ENCODE measurements at places on chromosomes 5 and 9.

GRCh38 chr9:23306731-23307130 lies 519.3 kb downstream of the ELAVL2 start:
- no peak for DNase-seq

DNA sequence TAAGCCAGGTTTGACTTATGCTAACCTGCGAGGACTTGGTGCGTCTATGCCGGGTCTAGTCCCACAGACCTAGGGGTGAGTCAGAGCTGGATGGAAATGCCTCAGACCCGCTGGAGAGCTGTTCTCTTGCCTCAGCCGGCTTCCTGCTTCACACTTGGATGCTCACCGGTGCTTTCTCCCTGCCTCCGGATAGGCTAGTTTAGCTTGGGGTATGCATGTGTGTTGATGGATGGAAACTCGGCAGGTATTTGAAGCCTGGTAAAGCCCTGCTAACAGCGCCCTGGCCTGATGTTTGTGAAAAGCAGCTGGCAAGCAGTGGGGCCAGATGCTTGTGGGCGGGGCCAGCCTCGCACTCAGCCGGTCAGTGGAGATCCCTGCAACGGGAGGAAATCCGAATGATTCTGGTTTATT lies 29.3 kb downstream of the PRRC2B start:
- no peak for DNase-seq

GRCh38 chr5:58760222-58760621 lies 177.3 kb downstream of the RAB3C start:
- no peak for DNase-seq

GRCh38 chr9:133717113-133718031 lies 20.8 kb downstream of the SARDH start:
- DNase-seq, result no peak

- DNase-seq, result no peak
These were observed 404.9 kb upstream of the ZNF608 start for GRCh38 chr5:125151150-125151900.

GRCh38 chr5:171868236-171868635 lies 82.6 kb downstream of the SMIM23 start:
- DNase-seq, result no peak

- no peak for DNase-seq
These were observed 18.5 kb downstream of the TMEM245 start for GRCh38 chr9:109101202-109101595.

DNA sequence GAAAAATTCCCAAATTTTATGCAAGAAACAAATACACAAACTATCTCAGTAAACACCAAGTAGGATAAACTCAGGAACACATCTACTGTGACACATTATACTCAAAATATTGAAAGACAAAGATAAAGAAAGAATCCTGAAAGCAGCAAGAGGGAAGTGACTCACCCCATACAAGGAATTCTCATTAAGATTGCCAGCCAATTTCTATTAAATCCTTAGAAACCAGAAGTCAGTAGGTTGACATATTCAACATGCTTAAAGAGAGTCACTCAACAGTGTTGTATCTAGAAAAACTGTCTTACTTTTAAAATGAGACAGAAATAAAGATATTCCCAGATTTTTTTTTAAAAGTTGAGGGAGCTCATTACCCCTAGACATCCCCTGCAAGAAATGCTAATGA lies 15.5 kb downstream of the SPATA31E1 start:
- DNase-seq, result no peak

DNA sequence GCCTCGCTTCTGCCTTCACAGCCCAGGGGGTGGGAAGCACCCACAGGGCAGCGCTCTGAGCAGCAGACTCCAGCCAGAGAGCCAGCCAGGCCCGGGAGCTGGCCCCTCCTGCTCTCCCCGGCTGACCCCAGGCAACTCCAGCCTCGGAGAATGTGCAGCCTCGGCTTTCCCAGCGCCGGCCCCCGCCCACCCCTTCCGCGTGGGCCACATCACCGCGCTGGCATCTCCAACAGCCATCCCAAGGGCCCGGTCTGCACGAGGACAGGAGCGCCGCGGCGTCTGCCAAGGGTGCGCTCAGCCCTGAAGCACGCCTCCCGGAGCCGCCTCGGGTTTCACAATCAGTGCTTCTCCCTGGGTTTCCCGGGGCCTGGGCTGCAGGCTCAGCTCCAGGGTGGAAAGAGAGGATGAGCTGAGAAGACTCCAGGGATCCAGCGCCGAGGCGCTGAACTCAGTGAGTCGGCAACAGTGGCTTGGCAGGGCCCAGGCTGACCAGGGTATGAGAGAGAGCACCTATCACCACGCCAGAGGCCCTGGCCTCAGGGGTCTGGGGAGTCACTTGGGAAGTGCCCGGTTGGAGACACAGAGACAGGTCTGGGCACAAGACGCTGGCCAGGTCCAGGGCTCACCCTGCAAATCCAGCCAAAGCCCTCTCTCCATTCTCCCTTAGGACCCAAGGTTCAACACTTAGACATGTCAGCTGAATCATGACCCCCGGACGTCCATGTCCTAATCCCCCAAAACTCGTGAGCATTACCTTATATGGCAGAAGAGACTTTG lies 79.6 kb downstream of the ADAMTS2 start:
- peak; percentile 64 for DNase-seq

DNA sequence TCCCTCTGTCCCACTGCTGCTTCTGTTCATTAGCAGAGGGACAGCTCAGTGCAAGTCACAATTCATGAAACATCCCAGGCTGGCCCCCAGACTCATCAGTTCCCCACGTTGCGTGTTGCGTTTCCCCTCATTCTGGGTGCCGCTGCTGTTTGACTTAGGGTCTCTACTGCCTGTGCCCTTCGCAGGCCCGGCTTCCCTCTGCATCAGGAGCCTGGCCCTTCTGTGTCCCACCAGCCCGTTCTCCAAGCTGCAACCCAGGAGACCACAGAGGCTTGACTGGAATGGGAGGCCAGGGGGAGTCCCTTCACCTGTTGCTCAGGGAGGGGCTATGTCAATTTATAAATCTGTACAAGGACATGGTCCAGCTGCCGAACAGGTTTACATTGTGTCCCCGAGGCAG lies 53.9 kb upstream of the SUSD3 start:
- DNase-seq, result no peak

DNA sequence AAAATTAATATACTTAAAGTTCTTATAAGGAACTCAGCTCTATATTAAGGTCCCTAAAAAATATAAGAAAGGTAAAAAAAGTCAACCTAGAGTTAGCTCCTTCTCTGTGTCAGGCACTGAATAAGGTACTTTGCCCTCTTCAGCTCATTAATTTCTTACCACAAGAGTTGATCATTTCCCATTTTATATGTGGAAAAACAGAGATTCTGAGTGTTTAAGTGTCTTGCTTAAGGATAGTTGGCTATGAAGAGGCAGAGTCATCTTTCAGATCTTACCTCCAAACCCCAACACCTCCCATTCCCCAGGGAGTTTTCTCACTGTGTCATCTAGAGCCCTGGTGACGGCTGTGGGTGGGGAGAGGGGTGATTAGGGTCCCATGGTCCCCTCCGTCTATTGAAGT lies 40.6 kb downstream of the INSYN2B start:
- no peak for DNase-seq

- DNase-seq, result no peak
These were observed 583.0 kb upstream of the WWC1 start for GRCh38 chr5:167708449-167708848.

DNA sequence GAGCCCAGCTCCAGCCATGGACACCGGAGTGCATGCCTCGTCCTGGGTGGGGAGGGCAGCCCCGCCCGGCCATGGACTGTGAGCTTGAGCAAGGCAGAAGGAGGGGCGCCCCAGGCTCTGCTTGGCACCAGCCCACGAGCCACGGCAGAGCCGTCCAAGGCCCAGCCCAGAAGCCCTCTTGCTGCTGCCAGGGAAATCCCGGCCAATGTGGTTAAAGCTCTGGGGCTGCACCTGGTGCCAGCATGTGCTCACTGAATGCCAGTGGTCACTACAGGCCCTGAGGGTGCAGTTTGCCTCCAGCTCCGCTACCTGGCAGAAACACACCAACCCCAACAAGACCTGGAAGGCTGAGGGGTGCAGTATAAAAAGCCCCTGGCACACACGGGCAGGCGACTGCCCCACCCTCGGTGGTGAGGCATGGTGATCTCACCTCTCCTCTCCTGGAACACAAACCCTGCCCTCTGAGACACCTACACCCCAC lies 11.8 kb downstream of the BRD3 start:
- DNase-seq, result no peak

- DNase-seq, result no peak
These were observed 499.7 kb downstream of the SLCO4C1 start for GRCh38 chr5:101796427-101796826.

GRCh38 chr5:123598028-123598689 lies 86.2 kb downstream of the CSNK1G3 start:
- no peak for DNase-seq

- DNase-seq, result no peak
These were observed 44.6 kb downstream of the DMRT2 start for GRCh38 chr9:1094749-1095148.

GRCh38 chr9:92236465-92236864 lies 57.0 kb downstream of the IARS1 start:
- DNase-seq, result no peak

DNA sequence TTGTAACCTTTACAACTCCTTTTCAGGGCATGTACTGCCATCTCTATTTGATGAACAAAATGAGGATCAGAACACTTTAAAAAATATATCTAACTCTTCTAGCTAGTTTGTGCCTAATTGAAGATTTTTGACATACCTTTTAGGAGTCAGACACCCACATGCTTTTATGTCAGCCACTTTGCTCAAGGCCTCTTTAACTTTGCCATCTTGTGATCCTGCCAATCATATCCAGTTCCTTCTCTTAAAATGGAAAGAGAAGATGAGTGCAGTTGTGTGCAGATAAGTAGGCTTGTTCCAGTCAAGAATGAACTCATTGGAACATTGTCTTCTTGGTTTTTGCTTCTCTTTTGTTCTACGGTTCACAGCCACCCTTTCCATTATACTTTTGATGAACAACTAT lies 425.6 kb upstream of the TNC start:
- DNase-seq, result no peak

DNA sequence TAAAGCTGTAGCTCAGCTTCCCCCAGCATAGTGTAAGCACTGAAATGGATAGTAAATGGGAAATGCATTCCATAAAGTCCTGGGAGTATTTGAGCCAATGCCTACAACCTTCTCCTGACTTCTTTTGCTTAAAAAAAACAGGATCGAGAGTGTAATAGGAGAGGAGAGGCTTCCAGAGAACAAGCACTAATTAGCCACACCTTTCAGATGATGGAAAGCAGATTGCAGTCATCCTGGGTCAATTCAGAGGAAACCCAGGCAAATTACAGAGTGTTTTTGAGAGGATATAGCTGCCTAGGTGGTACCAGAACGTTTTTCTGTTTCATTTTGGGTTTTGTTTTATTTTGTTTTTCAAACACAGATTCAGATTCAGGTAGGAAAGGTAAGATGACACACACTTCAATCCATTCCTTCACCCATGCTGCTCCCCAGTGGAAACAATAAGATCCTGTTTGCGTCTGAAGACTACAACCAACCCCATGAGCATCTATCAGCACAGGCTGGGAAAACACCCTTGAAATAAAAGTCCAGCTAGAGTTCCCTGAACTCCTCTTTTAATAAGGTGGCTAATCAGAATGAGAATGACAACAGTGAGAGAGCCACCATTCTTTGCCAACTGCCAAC lies 95.6 kb downstream of the RFK start:
- no peak for DNase-seq

GRCh38 chr5:41736641-41737040 lies 133.6 kb downstream of the OXCT1 start:
- DNase-seq, result no peak

GRCh38 chr5:134403951-134404350 lies 7.7 kb downstream of the CDKN2AIPNL start:
- no peak for DNase-seq

DNA sequence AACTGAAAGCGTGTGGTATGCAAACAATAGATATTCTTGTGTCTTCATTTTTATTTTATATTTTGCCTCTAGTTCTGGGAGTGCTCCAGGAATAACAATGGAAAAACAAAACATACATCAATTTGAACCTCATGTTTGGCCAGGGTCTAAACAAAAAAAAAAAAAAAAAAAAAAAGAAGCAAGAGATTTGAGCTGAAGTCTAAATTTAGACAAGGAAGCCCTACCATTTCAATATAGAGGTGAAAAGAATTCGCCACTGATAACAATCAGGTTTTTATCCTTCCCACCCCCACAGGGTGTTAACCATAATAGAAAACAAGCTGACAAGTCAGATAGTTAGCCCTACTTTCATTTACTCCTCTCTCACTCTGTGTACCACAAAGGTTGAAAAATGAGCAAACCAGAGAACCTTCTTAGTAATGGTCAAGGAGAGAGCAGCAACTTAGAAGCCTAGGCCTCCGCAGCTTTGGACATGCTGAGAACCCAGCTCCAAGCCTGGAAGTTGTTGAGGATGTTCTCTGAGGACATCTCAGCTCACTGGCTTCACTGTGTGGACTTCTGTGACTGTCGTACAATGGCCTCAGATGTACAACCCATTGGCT lies 118.2 kb upstream of the HMHB1 start:
- no peak for DNase-seq

GRCh38 chr5:96963267-96963666 lies 27.4 kb downstream of the LNPEP start:
- DNase-seq, result no peak

DNA sequence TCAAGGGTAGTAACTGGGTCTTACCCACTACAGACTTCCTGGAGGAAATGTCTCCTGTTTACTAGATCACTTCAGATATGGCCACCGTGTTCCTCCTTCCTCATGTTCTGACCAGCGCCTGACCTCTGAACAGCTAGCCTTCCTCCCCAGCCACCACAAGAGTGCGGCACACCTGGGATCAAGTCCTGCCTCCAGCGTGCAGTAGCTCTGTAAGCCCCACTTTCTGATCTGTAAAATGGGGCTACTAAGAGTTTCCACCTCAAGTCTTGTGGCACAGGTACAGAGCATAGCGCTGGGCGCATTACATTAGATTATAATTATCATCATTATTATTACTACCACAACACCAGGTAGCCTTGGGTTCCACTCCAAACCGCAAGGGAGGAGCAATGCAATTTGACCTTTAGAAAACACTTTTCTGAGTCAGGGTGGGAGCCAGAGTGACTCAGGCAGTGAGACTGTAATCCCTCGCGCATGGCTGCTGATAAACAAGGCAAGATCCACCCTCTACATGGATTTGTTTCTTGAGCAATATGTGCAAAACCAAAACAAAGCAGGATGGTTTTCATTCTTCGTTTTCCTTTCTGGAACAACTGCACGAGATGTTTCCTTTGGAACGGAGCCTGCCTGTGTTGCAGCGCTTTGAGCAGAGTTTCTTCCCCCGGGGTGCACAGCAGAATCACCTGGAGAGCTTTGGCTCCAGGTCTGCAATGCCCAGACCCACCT lies 65.0 kb upstream of the ANGPTL2 start:
- peak; percentile 71 for DNase-seq

DNA sequence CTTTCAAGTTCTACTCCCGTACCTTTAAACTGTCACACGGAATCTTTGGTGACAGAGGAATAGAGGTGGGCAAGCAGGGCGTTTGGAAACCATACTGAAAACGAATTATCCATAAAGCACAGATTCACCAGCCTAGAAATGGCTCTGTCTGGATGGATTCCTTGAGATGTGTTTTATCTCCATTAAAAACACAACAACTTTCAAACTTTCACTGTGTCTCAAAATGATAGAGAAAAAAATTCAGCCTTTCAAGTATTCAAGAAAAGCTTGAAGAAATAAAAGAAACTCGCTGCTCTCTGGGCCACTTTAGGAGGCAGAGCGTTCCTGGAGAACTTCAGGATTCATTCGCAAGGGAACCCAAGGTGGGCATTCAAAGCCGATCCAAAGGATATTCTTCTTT lies 589 bp upstream of the THBS4 start:
- no peak for DNase-seq

- no peak for DNase-seq
These were observed 6.8 kb downstream of the OBP2A start for GRCh38 chr9:135552698-135553171.

Measured in HS-27A (cell line).